ENCODE measurements at places on chromosomes 6 and 20.

- DNase-seq, result no peak
Observed at GRCh38 chr20:57587989-57588377, 27.1 kb downstream of the PCK1 start.

DNA sequence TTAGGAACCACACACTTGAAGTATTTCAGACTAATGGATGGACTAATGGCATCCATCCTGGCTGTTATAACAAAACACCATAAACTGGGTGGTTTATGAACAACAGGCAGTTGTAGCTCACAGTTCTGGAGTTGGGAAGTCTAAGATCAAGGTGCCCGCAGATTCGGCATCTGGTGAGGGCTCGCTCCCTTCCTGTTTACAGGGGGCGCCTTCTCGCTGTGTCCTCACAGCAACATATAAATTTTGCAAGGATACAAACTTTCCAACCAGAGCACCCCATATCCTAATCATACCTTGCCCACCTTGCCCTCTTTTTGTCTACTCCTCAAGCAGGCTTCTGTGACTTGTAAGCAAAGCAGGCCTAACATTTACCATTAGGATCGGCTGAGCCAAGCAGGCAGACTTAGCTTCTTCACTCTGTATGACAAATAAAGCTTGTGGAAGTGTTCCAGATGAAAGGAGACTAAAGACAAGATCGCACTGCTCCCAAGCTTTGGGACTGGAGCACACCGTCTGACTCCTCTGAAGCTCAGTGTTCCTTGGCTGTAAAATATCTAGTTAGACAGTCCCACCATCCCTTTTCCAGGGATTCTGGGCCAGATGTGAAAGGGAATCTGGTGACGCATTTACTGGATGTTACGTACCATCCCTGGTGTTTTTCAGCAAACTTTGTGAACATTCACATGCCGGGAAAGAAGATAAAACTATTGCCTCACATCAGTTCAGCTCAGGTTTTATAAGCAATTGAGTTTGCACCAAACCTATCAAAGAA lies 34.9 kb downstream of the GFOD1 start:
- no peak for DNase-seq

DNA sequence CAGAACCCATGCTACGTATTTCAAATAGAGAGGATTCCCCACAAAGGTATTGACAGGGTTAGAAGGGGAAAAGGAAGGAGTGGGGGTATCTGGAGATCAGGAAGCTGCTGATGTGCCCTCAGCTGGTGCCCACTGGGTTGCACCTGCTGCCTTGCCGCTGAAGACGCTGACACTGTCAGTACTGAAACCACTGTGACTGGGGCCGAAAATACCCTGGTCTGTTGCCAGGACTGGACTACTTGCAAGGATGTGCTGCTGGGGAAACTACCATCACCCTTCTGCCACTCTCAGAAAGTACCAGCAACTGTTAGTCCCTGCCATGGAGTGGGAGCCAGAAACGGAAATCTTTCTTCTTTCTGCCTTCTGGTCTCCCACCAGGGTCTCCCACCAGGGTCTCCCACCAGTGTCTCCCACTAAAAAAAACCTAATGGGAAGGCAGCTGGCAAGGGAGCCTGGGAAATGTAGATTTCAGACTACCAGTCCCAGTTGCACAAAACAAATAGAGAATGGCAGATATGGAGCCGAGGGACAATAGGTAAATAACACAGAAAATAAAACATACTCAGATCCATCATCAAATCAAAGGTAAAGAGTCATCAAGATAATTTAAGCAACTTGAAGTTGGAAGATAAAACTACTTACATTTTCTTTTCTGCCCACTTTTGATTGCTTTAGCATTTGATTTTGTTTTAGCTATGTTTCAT lies 204.8 kb downstream of the TPBG start:
- no peak for DNase-seq

DNA sequence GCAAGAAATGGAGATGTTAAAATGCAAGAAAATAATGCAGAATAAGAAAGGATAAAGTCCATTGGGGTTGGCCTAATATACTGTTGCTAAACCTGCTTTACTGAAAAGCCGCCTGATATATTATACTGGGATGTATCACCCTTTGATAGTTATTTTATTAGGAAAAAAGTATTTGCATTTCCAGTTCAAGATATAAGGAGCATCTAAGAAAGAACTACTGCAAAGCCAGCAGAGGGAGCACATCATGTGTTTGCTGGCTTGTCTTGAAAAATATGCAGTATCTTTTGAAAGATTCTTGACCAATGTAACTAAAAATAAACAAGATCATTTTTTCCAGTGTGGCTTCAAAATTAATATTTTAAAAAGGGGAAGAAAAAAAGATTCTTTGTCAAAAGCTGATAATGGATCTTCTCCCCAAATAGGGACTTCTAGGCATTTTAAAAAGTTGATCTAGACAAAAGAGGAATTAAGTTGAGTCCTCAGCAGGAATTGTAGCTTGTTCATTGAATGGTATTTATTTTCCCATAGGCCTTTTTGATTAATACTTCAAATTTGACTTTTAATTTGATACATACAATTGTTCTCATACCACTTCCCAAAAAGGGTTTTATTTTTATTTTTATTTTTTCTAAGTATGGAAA lies 214.9 kb downstream of the ZFAND3 start:
- peak; percentile 49 for DNase-seq

DNA sequence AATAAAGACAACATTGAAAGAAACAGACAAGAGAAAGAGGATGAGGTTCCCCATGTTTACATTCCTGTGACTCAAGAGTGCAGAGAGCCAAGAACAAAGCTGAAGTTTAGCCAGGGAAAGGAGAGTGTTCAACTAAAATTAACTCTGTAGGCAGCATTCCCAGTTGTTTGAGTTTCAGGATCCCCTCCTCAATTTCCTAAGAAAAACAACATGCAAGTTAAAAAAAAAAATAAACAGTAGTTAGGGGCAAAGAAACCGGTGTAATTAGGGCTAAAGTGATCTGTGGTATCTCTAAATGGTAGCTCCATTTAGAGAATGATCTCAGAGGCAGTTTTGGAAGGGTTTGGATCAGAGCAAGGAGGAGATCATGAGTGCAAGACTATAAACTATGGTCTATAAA lies 30.9 kb upstream of the RAB23 start:
- no peak for DNase-seq

DNA sequence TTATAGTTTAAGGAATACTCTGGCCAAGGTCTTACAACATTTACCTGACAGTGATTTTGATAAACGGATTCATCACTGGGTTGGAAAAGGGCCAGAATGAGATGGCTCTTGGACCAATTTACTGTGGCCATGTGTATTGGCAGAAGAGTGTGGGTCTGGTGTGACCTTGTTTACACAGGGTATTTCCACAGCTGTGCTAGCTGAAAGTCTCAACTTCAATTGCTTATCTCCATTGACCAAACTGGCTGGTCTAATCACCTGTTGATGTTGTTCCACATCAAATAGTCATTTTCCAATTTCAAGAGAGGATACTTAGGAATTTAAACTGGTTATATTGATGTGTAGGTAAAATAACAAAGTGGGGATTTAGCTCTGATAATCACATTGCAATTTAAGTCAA lies 501.6 kb upstream of the MAP3K7 start:
- DNase-seq, result no peak

GRCh38 chr6:79208816-79209215 lies 25.7 kb downstream of the HMGN3 start:
- no peak for DNase-seq

- DNase-seq, result peak; percentile 26
Observed at GRCh38 chr6:12113190-12113577, 101.1 kb downstream of the HIVEP1 start.

GRCh38 chr6:46894433-46894832 lies 27.3 kb downstream of the ADGRF5 start:
- no peak for DNase-seq

DNA sequence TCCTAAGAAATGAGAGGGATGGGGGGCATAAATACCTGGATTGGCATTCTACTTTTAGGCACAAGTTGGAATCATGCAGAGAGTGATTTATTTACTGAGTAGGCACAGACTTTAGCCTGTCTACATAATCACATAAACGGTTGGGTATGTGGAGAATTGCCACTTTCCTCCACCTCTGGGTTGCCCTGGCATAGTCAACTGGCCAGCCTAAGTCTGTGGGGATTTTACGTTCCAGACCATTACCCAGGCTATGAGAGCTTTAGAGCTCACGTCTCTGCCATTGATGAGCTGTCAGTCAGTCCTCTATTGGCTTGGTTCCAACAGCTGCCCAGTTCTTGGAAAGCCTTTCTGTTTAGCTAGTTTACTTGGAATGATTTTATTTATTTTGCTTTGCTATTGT lies 5.0 kb upstream of the BHLHE23 start:
- no peak for DNase-seq

- no peak for DNase-seq
Observed at GRCh38 chr6:10421158-10421920, 6.5 kb upstream of the TFAP2A start.

DNA sequence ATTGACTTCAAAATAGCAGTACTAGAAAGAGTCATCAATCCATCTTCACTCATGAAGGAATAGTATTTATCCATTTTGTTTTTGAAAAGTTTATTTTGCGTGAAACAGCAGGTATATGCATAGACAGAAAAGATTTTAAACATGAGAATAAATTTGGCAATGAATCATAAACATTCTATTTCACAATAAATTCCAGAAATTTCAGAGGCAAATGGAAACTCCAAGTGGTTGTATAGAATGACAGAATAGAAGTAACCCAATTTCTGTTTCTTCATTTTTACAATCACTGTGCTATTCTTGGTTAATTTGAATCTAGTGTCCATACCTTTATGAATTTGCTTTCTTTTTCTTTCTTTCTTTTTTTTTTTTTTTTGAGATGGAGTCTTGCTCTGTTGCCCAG lies 173.0 kb upstream of the ECI2 start:
- DNase-seq, result no peak

All from endothelial cell of umbilical vein (primary cell).